ENCODE measurements at places on chromosomes 2 and 18.

GRCh38 chr2:68423966-68424650 is 43.0 kb downstream of the FBXO48 start:
- no peak for DNase-seq

DNA sequence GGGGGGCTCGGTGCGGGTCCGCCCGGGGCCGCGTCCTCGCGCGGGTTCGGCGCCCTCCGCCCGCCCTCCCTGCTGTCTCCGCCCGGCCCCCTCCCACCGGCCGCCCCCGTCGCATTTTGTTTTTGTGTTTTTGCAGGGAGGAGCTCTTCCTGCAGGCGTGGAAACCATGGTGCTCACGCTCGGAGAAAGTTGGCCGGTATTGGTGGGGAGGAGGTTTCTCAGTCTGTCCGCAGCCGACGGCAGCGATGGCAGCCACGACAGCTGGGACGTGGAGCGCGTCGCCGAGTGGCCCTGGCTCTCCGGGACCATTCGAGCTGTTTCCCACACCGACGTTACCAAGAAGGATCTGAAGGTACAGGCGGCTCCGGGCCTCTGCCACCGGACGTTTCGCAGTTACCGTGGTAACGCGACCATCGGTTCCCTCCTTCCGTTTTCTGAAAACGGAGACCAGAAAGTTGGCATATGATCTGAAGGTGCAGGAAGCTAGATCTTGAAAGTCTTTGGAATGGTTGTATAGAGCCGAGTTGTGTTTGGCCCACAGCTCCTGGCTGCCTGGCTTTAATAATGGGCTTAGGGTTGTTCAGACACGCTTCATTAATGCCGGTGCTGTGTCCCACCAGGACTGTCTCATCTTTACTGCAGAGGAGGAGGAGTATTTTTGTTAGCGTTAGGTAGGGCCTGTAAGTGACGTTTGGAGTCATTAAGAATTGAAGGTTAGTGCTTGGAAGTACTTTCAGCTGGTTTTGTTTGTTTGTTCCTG is 891 bp downstream of the KDM3A start:
- DNase-seq, result peak; percentile 63

- no peak for DNase-seq
Observed at GRCh38 chr2:175012516-175012915, 7.3 kb upstream of the CHN1 start.

GRCh38 chr2:64392529-64392928 is 61.4 kb upstream of the LGALSL start:
- DNase-seq, result no peak

DNA sequence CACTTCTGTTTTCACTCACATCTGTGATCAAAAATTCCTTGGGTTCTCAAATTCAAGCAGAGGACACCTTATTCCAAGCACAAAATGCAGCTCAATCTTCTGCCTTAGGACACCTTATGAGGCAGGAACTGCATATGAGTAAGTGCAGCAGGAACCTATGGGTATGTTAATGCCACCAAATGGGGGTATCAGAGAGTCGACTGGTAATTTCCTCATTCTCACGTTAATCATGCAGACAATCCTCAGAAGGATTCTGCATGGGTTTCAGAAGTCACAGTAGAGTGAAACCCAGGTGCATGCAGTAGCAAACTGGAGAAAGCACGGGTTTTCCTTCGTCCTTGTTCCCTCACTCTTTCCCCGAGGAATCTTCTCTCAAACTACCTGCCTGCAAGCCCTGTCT is 452.8 kb downstream of the CBLN2 start:
- no peak for DNase-seq

GRCh38 chr2:11312770-11313471 is 31.5 kb downstream of the ROCK2 start:
- DNase-seq, result no peak

- no peak for DNase-seq
Observed at GRCh38 chr18:58967751-58968254, 103.1 kb downstream of the ZNF532 start.

DNA sequence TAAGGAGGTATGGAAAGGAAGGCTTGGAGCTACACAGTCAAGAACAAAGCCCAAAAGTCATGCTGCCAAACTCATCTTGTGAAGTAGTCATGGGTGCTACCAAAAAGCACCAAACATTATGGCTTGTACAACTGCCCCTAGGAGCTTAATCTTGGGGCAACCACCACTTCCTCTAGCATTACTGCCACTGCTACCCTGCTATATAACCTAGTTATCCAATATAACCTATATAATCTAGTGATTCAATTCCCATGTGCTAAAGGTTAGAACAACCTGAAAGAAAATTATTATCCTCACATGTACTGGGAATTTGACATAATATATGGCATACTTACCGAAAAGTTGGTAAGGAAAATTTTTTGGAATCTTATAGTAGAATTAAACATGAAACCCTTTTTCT is 102.6 kb upstream of the RBBP8 start:
- no peak for DNase-seq

GRCh38 chr2:204566439-204566838 is 21.2 kb downstream of the PARD3B start:
- DNase-seq, result no peak

DNA sequence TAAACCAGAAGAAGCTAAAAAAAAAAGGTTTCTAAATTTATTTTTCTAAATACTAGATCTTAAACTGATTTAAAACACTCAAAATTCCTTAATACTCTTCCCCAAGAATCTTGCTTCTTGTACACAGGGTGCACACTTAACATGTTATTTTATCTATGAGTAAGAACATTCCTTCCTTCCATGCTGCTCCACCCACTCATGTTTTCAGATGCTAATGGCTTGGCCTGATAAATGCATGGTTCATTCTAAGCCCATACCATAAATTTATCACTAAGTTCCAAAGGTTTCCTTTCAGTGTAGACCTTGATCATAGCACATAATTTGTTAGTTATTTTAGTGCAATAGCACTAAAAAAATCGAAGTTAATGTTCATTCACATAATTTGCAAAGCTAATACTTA is 8.1 kb downstream of the FBXO48 start:
- DNase-seq, result no peak

- no peak for DNase-seq
Observed at GRCh38 chr2:68368654-68369336, 3.7 kb downstream of the PLEK start.

DNA sequence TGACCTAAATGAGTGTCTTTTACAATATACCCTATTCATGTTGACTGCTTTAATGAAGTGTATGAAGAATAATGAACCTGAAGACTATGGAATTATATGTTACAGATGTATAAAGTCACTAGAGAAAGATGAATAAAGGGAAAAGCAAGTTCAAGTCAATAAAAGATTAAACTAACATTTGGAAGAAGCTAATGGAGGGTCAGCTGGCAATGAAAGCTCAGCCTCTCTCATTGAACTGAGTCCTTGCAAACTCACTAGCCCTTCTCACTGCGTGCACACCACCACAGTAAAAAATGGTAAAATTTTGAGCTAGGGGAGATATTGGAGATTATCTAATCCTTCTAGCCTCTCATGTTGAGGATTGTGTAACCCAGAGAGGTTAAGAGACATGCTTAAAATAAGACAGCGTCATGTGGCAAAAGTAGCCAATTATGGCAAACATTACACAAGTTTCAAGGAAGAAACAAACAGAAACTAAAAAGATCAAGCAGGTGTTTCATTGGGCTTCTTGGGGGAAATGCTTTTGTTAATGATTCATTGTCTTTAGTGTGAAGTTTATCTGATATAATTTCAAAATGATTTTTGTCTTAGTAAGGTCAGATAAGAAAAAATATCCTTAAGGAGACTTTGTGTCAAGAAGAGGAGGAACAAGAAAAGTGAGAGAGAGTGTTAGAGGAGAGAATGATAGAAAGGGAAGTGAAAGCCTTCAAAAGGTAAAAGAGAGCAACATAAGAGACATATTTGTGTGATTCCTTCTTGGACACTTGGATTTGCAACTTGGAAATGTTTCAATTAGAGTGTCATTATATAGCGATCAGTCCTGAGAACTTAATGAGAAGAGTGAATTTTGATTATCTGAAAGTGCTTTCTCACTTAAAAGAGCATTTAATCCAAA is 893.7 kb upstream of the FAM98A start:
- DNase-seq, result no peak

- DNase-seq, result no peak
Observed at GRCh38 chr2:42047488-42048298, at the start of gene PKDCC. Gene PKDCC (plus strand): TSS chr2:42048021. CDS start chr2:42048200, 179 bp downstream.

DNA sequence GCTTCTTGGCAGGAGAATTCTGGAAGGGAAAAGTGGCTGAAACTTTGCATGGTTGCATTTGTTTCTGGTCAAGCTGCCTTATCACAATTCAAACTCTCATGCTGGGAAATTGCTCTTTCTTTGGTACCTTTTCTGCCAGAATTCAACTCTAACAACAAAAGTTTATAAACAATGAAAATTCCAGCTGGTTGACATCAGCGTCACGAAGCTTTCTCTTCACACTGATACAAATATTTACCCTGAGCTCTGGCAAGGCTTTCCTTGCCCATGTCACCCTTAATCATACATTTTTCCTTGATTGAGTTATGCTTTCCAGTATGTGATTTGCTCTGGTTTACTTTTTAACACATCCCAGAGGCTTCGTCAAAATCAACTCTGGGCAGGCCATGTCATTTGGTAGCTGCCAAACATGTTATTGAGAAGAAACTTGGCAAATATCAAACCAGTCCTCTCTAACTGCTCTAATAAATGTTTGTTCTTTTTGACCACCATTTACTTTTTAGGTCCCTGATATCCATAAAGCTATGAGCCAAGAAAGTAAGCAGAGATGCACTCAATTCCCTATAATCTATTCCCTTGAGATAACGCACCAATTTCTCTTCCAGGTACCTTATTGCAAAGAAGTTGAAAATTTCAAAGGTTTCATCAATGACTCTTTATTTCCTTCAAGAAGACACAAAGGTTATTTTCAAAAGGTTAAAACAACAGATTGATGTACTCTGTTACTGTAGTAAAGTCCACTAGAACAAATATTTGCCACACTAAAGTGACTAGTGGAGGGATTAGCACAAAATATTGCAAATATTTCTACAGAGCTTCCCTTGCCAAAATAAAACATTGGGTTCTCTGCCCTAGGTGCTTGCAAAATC is 1241.1 kb upstream of the ZEB2 start:
- DNase-seq, result no peak

- no peak for DNase-seq
Observed at GRCh38 chr2:134421556-134422328, 167.9 kb downstream of the MGAT5 start.

- no peak for DNase-seq
Observed at GRCh38 chr2:37417321-37417720, 72.9 kb downstream of the QPCT start.

GRCh38 chr18:52140986-52141385 is 199.0 kb upstream of the DCC start:
- no peak for DNase-seq

GRCh38 chr18:75230163-75231052 is 19.8 kb downstream of the TSHZ1 start:
- no peak for DNase-seq

DNA sequence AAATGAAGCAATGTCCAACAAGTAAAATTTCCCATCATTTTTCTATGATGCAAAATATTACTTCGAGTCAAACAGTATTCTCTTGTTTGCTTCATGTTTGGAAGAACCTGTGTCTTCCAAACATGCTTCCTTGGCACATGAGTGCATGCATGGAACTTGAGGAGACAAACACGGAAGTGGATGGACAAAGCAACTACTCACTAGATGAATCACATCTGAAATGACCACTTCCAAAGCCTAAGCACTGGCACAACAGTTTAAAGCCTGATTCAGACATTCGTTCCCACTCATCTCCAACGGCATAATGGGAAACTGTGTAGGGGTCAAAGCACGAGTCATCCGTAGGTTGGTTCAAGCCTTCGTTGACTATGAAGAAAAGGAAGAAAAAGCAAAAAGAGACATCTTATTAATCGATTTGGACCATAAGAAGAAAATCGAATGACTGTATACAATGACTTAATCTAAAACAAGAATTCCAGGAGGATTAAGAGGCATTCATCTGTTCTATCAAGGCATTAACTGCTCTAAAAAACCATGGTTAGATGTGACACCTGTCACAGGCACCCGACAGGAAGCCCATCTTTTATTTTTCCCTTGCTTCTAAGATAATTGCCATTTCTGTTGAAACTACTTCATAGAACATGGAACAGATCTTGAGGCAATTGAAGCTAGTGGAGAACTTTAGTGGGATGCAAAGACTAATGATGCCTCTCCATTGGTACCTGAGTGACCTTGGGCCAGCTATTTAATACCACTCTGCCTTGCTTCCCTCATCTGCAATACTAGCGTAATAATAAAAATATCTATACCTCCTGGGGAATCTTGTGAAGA is 56.0 kb downstream of the ATIC start:
- no peak for DNase-seq

DNA sequence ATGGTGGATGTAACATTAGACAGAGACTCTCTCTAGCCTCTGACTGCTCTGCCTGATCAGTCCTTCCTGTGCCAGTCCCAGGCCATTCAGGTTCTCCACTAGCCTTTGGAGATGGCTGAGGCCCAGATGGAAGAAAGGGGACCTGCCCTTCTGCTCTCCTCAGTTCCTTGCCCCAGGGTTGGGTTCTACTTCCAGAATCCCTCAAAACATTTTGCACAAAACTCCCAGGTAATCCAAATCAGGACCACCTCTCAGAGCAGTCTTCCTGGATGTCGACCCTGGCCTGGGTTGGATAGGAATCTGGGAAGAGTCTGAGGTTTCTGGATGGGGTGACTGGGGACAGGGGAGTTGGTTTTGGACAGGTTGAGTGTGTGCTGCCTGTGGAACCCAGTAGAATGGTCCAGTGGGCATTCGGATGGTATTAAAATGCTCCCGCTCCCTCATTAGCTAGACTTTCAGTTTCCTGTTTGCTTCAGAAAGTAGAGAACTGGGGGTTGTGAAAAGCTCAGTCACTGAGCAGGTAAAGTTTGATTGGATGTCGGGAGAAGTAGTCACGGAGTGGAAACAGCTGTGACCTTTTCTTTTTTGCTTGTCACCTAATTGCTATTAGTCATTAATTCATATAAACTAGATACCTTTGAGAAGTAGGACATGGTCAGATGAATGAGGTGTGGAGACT is 37.9 kb downstream of the DPYSL5 start:
- DNase-seq, result no peak

GRCh38 chr2:159349674-159350299 is 63.3 kb upstream of the WDSUB1 start:
- no peak for DNase-seq

DNA sequence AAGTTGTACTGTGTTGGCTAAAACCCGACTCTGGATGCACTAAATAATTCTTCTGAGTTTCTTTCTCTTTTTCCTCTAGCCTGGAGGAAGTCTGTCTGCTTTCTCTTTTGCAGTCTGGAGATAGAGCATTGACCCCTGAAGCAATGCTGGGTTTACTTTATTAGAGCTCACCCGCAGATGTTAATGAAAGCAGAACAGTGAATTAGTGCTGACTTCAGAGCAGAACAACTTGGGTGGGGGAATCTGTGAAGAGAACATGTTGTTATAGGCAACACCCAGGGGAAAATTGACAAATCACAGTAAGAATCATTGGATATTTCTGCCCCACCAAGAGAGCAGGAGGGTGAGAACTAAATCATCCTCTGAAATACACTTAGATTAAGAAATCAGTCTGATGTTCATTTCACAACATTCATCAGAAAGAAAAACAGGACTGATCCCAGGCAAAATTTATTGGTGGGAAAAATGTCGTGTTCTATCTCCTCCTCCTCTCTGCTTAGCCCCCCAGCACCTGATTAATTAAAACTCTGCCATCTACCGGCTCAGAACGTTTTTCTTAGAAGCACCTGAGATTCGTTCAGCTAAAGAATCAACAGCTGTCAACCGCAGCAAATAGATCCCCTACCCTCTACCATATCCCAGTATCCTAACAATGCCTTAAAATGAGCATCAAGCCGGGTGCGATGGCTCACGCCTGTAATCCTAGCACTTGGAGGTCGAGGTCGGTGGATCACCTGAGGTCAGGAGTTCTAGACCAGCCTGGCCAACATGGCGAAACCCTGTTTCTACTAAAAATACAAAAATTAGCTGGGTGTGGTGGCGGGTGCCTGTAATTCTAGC is 165.1 kb downstream of the FMNL2 start:
- no peak for DNase-seq

GRCh38 chr2:232432598-232433184 is 23.3 kb upstream of the ALPI start:
- DNase-seq, result no peak
